Left ventricle myocardium inferior (tissue), 1 donor: ENCODE measurements at places on chromosomes 3 and 15. TPM values are rescaled to one million over a fixed set of nuclear protein-coding genes. Genes with fewer than 3 reads are reported as not detected.
A peak's percentile ranks its signal among the peaks of the same experiment; 100 is the strongest.

- H3K27me3 ChIP-seq, result peaks cover 7% of the 10 kb centered on the region
- no peaks in the 10 kb centered on the region for H3K4me1 ChIP-seq
- no peak overlapping the region for H3K27ac ChIP-seq
- no peak for DNase-seq
Measured at GRCh38 chr3:143914257-143914656, 57.4 kb upstream of the DIPK2A start.

GRCh38 chr3:120448756-120449155 is 2.0 kb downstream of the FSTL1 start:
- no peak for DNase-seq
- H3K36me3 ChIP-seq, result peaks cover 18% of the 10 kb centered on the region
- peaks cover 80% of the 10 kb centered on the region for H3K4me1 ChIP-seq
- H3K27ac ChIP-seq, result peak overlapping the region; percentile 98

GRCh38 chr15:101394654-101395053 is 94.9 kb downstream of the PCSK6 start:
- no peak for DNase-seq
- H3K4me3 ChIP-seq, result no peak overlapping the region
- H3K27me3 ChIP-seq, result no peaks in the 10 kb centered on the region
- H3K4me1 ChIP-seq, result no peaks in the 10 kb centered on the region
- H3K36me3 ChIP-seq, result peaks cover 50% of the 10 kb centered on the region

DNA sequence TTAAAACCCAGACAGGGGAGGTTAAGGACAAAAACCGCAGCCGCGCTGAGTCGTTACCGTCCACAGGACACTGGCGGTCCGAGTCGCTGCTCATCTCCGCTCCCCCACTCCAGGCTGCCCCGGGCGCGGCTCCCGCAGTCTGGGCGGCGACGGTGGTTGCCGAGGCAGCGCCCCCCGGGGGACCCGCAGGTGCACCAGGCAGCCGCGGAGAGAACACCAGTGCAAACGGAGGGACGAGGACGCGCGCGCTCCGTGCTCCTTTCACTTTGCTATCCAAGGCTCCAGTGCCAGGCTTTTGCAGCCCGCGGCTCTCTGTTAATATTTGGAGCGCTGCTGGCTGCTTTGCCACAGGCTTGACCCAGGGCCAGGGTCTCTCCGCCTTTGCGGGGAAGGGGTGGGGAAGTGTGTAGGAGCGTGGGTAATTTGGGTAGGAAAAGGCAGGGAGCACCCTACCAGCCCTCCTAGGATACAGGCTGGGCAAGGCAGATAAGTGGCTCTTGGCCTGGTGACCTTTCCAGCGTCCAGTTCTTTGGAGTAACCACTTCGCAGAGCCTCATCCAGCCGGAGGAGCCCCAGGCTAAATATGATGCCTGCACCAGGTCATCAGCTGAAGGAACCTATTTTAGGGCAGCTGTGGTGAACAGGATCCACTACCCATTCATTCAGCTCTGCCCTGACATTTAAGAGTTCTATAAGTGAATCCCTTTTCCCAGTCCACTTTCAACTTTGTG is at the start of gene GADL1:
Gene GADL1, minus strand, starts transcription at position 141 of the 731 bp plus-strand sequence. Its CDS starts 47 bp downstream, at position 94.
- peak within 1 kb of the TSS; percentile 71 for H3K4me3 ChIP-seq
- H3K27ac ChIP-seq, result no peak within 1 kb of the TSS
- H3K36me3 ChIP-seq, result no peaks in the 10 kb centered on the region
- peaks cover 31% of the 10 kb centered on the region for H3K27me3 ChIP-seq
- peaks cover 13% of the 10 kb centered on the region for H3K4me1 ChIP-seq

- no peaks in the 10 kb centered on the region for H3K27me3 ChIP-seq
- no peak overlapping the region for H3K4me3 ChIP-seq
- H3K4me1 ChIP-seq, result peaks cover 22% of the 10 kb centered on the region
- DNase-seq, result no peak
- no peak overlapping the region for H3K27ac ChIP-seq
- no peaks in the 10 kb centered on the region for H3K36me3 ChIP-seq
Measured at GRCh38 chr3:186869253-186870100, 27.0 kb downstream of the ADIPOQ start.

DNA sequence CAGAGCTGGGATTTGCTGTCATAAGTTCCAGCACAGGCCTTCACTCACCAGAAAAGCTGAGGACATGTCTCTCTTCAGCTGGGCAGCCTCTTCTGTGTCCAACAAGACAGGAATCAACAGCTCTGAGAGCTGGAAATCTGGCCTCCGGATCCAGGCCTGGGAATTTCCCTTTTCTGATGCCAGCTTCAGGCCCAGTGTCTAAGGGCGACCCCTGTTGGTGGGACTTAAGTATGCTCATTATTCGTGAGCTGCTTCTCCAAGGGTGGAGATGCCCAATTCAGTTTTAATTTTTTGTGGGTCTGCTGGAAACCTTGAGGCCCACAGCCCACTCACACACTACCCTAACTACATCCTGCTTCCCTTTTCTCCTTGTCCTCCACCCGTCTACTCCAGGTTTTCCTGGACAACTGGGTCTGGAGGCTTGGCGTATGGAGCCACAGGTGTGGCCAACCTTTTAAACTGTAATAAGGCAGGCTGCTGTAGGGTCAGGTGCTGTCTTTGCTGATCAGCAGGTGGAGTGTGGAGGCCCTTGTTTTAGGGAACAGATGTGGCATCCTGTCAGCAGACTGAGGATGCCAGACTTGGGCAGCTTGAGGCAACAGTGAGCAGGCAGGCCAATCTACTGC is 2.6 kb upstream of the CEMIP start:
- H3K27ac ChIP-seq, result peak overlapping the region; percentile 57
- H3K4me1 ChIP-seq, result peaks cover 44% of the 10 kb centered on the region
- no peak overlapping the region for H3K4me3 ChIP-seq
- DNase-seq, result peak; percentile 47
- H3K36me3 ChIP-seq, result no peaks in the 10 kb centered on the region

- peaks cover 9% of the 10 kb centered on the region for H3K27me3 ChIP-seq
- no peak overlapping the region for H3K27ac ChIP-seq
- H3K36me3 ChIP-seq, result no peaks in the 10 kb centered on the region
- H3K4me3 ChIP-seq, result no peak overlapping the region
Measured at GRCh38 chr3:160482796-160483195, 33.2 kb upstream of the TRIM59 start.

DNA sequence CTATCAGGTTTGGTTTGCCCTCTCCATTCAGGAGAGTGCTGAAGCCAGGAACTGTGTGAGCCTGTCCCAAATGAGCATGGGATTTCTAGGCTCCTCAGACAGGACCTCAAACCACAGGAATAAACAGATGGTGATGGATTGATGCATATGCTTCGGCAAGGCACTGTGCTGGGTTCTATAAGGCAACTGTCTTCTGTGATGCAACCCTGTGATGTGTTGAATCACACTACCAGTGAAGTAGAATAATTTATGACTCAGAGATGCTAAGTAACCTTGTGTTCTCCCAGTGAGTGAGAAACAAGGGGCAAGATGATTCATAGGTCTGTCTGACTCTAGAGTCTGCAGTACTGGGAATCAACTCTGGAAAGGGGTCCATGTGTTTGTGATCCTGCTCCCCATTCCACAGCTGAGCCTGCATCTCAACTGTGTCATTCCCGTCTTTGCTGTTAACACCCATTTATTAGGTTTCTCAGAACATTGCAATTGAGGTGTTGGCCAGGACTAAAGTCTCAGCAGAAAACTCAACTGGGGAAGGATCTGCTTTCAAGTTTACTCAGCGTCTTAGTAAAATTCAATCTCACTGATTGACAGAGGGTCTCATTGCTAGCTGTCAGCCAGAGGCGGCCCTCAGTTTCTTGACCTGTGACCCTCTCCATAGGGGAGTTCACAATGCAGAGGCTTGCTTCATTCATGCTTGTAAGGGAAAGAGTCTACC is 510.1 kb upstream of the CFAP20DC start:
- no peaks in the 10 kb centered on the region for H3K27me3 ChIP-seq
- no peak overlapping the region for H3K27ac ChIP-seq
- no peaks in the 10 kb centered on the region for H3K4me1 ChIP-seq
- no peak overlapping the region for H3K4me3 ChIP-seq

DNA sequence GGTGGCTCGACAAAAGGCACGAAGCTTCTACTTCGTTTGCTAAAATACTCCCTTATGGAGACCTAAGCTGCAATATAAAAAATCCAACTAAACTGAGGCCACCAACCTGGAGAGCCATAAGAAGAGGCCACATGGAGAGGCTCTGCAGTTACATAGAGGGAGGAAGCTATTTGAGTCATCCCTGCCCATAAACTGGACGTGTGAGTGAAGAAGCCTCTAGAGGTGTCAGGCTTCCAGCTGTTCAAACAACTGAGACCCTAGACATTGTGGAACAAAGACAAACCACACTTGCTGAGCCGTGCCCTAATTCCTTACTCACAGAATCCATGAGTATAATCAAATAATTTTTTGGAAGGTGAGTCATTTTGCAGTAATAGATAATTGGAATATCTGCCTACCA is 50.2 kb upstream of the GMNC start:
- H3K27ac ChIP-seq, result no peak overlapping the region
- H3K4me3 ChIP-seq, result no peak overlapping the region
- no peaks in the 10 kb centered on the region for H3K36me3 ChIP-seq
- peaks cover 5% of the 10 kb centered on the region for H3K27me3 ChIP-seq

- peaks cover 89% of the 10 kb centered on the region for H3K4me1 ChIP-seq
- DNase-seq, result no peak
- peak overlapping the region; percentile 74 for H3K27ac ChIP-seq
- no peaks in the 10 kb centered on the region for H3K36me3 ChIP-seq
- no peaks in the 10 kb centered on the region for H3K27me3 ChIP-seq
Measured at GRCh38 chr15:39432912-39433348, 147.9 kb upstream of the THBS1 start.

DNA sequence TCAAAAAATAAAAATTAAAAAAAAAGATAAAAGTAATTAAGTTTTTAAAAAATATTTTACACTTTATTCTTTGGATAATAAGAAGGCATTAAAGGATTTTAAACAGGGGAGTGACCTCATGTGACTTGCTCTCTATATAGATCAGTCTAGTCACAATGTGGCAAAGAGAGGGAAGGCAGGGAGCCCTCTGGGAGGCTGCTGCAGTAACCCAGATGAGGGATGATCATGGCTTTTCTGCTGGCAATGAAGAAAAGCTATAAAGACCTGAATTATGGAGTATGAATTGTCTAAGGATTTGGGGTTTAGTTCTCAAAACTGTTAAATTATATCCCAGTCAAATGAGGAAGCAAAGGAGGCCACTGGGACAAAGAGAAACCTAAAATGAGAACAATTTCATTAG is 58.1 kb downstream of the SUMF1 start:
- DNase-seq, result no peak
- no peak overlapping the region for H3K4me3 ChIP-seq
- no peaks in the 10 kb centered on the region for H3K27me3 ChIP-seq

GRCh38 chr3:23071296-23071695 is 131.8 kb upstream of the UBE2E2 start:
- H3K27ac ChIP-seq, result no peak overlapping the region
- DNase-seq, result no peak
- no peaks in the 10 kb centered on the region for H3K27me3 ChIP-seq

DNA sequence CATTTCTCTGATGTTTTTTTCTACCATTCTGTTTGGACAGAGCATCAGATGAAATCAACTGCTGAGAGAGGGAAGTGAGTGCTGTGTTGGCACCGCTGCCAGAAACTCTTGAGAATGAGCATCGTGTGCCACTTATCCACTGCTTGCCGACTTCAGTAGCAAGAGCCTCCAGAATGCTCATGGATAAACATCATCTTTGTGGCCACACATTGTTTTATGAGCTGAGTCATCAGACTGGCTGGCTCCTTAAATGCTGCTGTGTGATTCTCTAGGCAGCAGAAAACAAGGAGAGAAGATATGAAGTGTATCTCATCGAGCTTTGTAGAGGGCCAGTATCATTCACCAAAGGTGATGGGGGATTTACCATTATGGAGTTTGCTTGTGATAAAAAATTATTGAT is 3.4 kb upstream of the DOCK3 start:
- no peaks in the 10 kb centered on the region for H3K36me3 ChIP-seq
- H3K4me3 ChIP-seq, result no peak overlapping the region
- peaks cover 22% of the 10 kb centered on the region for H3K27me3 ChIP-seq
- no peak for DNase-seq
- H3K4me1 ChIP-seq, result peaks cover 19% of the 10 kb centered on the region

DNA sequence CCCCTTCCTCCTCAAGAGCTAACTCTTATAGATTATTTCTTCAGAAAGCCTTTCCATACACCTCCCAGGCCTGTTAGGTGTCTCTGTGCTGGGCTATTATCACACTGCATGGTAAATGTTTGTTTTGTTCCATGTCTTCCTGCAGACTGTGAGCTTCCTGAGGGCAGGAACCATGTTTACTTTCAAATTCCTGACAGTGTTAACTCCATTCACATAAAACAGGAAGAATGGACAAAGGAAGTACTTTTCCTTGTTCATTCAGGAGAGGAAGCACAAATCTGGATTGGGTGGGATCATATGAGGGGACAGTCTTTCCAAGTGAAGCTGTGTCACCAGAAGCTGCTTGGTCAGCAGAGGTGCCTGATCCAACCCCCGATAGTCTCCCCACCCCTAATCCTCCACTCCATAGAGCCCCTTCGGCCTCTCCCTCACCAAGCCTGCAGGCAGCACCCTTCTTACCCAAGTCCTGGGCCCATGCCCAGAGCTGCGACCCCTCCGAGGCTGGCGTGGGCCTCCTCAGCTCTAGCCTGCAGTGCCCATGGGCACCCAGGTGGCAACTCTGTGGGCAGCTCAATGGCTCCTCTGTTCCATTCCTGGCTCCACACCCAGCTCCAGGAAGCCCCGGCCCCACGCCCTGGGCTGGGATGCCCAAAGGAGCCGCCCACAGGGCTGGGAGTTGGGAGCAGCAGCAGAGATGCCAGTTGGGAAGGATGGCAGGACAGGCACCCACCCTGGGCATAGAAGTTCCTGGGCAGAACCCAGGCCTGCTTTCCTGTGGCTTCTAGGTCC is 6.9 kb downstream of the SHF start:
- H3K27me3 ChIP-seq, result no peaks in the 10 kb centered on the region
- no peaks in the 10 kb centered on the region for H3K36me3 ChIP-seq
- no peak overlapping the region for H3K27ac ChIP-seq
- no peak for DNase-seq
- peaks cover 5% of the 10 kb centered on the region for H3K4me1 ChIP-seq

- peaks cover 67% of the 10 kb centered on the region for H3K36me3 ChIP-seq
- no peak overlapping the region for H3K4me3 ChIP-seq
- H3K4me1 ChIP-seq, result peaks cover 12% of the 10 kb centered on the region
- DNase-seq, result no peak
- H3K27me3 ChIP-seq, result no peaks in the 10 kb centered on the region
- no peak overlapping the region for H3K27ac ChIP-seq
Measured at GRCh38 chr15:40743921-40744814, 10.9 kb downstream of the RMDN3 start.

Gene PAQR9
- total RNA-seq, result 15.3 TPM

Gene MESP1
- total RNA-seq, result 8.4 TPM

Gene PFKFB4
- total RNA-seq, result 1.5 TPM

Gene CAMK1
- 12.3 TPM for total RNA-seq

Gene DLL4
- 11.1 TPM for total RNA-seq

Gene CAV3
- 31.6 TPM for total RNA-seq

Gene NR2E3
- not detected for total RNA-seq

Gene PLA2G4F
- 2.1 TPM for total RNA-seq
